ENCODE measurements at places on chromosomes 7 and 10.
A peak's percentile ranks its signal among the peaks of the same experiment; 100 is the strongest.

GRCh38 chr10:62194924-62195674, 73.5 kb downstream of the RTKN2 start:
- DNase-seq: no peak

DNA sequence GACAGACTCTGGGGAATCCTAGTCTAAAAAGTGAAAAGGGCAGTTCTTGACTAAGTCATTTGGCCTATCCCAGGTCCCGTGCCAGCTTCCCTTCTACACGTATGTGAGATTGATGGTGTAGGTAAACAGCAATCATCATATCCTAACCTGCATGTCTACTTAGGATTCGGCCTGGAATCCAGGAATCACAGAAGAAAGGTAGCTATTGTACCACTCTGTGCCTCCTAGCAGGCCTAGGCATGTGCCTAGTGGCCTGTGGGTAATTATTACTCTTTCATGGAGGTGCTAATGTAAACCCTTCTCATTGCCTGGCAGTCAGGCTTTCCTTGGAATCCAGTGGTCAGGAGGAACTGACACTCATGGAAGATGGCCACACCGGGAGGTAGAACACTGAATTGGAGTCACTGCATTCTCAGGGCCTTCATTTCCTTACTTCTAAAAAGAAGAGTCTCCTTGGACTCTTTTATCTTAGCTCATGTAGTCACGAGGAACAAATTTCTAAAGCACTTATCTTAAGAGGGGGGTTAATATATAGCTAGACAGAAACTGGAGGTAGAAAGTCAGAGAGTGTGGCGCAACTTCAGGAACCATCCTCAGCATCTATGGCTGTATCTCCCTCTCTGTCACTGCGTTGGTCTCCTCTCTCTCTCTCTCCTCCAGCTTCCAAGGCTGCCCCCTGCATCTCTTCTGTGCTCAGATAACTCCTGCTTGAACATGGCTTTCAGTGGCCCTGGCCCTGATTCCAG, 122.5 kb downstream of the C1GALT1 start:
- no peak for DNase-seq

GRCh38 chr7:47669901-47670384, 88.0 kb upstream of the TNS3 start:
- peak; percentile 78 for DNase-seq

DNA sequence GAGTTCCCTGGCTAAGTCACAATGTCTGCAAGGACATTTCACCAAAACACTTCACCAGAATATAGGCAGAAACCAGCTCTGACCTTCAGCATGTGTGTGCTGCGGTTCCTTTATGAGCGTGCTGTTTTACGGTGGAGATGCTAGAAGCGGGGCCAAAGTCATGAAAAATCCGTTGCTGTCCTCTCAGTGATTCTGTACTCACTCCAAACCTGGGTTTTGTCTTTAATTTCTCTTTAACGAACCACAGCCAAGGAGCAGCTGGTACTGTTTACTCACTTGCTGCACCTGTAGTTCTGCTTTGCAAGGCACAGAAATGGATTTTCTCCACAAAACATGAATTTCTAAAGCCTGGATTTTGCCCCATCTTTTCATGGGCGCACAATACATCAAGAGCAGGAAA, 639.9 kb downstream of the PHTF2 start:
- no peak for DNase-seq

DNA sequence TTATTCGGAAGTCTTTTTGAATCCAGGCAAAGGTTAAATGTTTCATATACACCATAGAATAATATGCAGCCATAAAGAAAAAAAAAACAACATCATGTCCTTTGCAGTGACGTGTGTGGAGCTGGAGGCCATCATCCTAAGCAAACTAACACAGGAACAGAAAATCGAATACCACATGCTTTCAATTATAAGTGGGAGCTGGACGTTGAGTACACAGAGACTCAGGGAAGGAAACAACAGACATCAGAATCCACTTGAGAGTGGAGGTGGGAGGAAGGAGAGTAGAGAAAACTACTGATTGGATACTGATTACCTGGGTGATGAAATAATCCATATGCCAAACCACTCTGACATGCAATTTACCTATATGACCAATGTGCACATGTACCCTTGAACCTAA, 293.4 kb downstream of the KLF6 start:
- DNase-seq: no peak

GRCh38 chr10:69612760-69613159, 17.3 kb upstream of the FAM241B start:
- no peak for DNase-seq

- DNase-seq: no peak
These were observed 70.9 kb downstream of the PKD1L1 start for GRCh38 chr7:47877336-47877735.

GRCh38 chr7:55128693-55129394, 110.0 kb downstream of the EGFR start:
- no peak for DNase-seq

- DNase-seq: no peak
These were observed 883 bp upstream of the TRA2A start for GRCh38 chr7:23532490-23533237.

- DNase-seq: no peak
These were observed 1.5 kb downstream of the PRKAR2B start for GRCh38 chr7:107045980-107046379.

DNA sequence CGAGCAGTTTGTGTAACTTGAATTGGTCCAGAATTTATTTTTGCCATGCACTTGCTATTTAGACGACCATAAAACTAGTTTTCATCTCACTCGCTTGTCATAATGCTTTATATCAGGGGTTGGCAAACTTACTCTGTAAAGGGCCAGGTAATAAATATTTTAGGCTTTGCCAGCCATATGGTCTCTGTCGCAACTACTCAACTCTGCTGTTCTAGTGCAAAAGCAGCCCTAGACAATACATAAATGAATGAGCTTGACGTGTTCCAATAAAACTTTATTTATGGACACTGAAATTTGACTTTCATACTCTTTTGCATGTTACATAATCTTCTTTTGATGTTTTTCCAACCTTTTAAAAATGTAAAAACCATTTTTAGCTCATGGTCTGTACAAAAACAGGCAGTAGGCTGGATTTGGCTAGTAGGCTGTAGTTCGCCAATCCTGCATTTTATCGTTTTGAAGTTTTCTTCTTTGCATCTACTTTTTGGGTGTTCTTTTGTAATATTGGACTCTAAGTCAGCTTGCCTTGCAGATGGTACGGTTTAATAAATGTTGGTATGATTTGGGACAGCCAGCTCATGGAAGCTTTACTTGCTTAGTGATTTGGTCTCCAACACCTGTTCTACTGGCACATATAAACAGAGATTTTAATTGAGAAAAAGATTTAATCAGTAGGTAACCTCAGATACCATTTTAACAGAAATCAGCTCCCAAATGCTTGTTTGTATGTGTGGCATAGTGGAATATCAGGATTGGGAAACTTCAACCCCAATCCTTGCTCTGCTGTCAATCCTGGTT, 25.6 kb downstream of the SND1 start:
- DNase-seq: no peak

- peak; percentile 27 for DNase-seq
These were observed 1.2 kb downstream of the TBATA start for GRCh38 chr10:70784016-70784415.

DNA sequence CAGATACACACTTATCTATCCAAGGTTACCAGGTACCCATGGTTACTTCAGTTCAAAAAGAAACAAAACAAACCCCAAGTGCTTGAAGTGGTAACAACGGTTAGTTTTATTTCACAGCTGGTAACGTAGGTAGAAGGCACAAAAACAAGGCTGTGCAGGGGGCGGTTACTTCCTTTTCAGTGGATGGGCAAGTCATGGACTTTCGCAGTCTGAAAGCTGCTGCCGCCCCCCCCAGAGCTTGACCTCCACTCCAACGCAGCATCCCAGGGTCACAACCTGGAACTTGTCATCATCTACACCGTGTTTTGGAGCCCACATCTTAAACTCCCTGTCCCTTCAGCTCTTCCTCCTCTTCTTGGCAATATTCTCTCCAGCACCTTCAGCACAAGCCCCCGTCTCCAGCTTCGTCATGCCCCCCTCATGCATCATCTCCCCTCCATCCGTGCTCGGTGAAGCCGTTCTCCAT, 181.2 kb upstream of the ITGB1 start:
- no peak for DNase-seq

DNA sequence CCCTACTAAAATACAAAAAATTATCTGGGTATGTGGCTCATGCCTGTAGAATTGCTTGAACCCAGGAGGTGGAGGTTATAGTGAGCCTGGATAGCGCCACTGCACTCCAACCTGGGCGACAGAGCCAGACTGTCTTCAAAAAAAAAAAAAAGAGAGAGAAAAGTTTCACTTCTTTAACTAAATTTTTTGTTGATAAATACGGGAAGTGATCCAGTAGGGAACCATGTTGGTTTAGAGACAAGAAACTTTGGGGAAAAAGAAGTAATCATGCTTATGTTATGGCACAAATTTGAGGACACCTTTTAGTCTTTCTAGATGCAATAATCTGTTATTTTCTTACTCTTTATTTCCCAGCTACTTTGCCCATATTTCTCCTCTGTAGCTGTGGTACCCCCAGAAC, 309.7 kb downstream of the TYW1 start:
- peak; percentile 28 for DNase-seq

DNA sequence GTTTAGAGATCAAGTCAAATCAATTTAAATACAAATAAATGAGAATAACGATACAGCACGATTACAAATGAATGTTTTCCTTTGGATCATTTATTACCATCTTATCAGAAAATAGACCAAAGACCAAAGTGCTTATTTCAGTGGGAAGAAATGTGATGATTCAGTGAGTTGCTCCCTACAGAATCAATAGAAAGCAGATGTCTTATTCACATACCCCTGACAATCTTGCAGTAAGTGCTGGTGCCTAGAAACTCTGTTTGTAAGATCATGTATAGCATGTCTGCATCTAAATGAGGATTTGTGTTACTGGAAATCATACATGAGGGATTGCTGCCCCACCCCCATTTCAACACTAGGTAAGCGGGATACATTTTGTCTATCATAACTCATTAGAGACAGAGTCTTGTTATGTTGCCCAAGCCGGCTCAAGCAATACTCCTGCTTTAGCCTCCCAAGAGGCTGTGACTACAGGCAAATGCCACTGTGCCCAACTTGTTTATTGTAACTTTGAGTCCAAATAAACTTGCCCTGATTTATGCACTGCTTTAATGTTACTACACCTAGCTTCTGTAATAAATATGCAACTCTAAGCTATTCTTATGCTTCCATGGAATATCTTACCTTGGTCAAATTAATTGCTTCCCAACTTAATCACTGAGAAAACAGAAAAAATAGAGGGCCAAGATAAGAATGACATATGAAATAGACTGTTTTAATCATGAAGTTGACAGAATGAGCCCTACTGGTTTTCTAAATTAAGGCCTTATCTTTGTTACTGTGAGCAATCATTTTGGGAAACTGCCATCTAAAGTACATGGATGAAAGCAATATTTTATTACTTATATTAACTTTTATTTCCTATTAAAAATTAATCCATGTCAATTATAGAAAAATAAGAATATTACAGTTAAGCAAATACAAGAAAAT, 82.5 kb downstream of the AHR start:
- DNase-seq: no peak

GRCh38 chr10:32160864-32161263, 104.6 kb upstream of the KIF5B start:
- no peak for DNase-seq

DNA sequence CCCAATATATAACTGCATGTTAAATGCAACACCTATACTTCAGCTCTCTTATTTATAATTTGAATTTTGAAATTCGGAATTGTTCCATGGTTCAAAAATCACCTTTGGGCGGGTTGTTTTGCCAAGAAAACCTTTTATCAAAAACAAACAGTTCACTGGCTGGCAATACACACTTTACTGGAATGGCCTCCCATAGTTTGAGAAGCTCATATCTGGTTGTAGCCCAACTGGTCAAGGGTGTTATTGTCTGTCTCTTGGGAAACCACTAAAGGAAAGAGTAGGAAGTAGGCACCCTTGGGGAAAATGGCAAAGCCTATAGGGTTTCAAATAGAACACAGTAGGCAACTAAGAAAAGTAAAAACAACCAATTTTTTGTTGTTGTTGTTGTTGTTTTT, 117.9 kb downstream of the HIPK2 start:
- no peak for DNase-seq

GRCh38 chr10:72073708-72074573, 14.4 kb downstream of the SPOCK2 start:
- DNase-seq: no peak

DNA sequence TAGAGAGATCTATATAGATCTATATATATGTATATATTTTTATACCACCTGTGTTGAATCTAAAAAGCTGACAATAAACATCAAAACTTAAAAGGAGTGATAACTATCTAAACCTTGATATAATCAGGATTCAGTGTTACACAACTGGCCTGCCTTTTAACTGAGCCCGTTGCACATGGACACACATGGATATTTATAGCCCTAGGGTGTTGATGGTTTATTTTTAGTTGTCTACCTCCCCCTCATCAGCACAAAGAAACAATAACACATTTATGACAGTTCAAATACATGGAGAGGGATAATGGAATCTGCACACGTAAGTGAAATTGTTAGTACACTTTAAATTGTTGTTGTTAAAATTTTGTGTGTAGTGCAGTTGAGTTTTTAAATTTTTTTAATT, 336.9 kb downstream of the ZNF248 start:
- no peak for DNase-seq

DNA sequence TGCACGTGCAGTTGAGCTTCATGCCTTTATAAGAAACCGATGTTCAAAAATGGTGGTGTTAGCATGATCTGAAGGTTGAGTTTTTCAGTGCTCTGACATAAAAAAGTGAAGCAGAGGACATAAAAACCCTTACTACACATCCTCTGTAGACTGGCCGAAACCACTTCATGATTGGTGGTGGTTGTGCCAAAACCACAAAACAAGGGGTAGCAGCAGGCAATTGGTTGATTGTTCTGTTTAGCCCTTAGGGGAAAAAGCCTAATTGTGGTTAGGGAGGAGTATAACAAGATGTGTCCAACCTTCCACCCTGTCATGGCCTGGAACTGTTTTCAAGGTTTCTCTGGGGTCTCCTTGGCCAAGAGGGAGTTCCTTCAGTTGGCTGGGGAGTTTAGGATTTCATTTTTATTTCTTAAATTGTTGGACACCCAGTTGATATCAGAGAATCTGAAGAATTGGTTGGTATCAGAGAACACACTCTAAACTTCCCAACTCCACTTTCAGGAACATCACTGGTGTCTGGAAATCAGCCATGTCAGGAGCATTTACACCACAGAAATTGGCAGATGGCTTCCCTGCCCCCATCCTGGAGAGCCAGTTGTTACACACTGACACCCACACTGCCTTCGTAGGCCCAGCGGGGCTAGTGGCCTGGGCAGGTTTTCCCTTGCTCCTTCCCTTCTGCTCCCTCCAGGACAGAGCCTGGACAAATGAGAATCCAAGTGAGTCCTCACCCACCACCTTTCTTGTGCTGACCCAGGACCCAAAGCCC, 18.8 kb downstream of the MRPS24 start:
- DNase-seq: no peak

GRCh38 chr10:7478727-7479457, 68.1 kb upstream of the SFMBT2 start:
- DNase-seq: no peak

- DNase-seq: no peak
These were observed 278.5 kb downstream of the BICC1 start for GRCh38 chr10:58791137-58791536.
